Dermis microvascular lymphatic vessel endothelial cell (primary cell): ENCODE measurements at places on chromosomes 3 and 15. TPM values are rescaled to one million over a fixed set of nuclear protein-coding genes. Genes with fewer than 3 reads are reported as not detected.

Gene LPCAT4
- 2.3 and 3.3 TPM in 2 replicates for total RNA-seq

DNA sequence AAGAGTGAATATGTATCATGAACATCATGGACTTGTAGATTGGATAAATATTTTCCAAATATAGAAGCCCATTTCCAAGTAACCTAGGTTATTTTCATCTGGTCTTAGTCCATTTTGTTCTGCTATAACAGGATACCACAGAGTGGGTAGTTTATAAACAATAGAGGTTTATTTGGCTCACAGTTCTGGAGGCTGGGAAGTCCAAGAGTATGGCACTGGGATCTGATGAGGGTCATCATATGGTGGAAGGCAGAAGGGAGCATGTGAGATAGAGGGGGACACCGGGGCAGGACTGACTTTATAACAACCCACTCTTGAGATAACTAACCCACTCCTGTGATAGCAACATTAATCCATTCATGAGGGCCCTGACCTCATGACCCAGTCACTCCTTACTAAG, 9.4 kb upstream of the MGA start:
- no peak for DNase-seq

- no peak for DNase-seq
Observed at GRCh38 chr15:95522533-95522932, 808.0 kb upstream of the NR2F2 start.

DNA sequence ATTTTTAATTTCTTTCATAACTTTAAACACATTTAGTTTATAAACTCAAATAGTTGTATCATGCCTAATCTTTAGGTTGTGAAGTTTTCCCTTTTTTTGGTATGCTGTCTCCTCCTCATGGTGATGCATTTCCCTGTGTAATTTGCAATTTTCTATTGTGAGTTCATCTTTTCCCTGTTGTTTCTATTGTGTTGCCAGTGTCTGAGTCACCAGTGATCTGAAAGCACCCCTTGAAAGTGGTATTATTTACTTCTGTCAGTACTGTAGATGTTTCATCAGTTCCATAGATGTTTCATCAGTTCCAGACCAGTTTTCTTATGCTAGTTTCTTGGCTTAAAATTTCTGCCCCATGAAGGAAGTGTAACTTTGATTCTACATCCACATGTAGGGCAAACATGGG, 80.6 kb downstream of the OXSM start:
- DNase-seq = no peak

- DNase-seq = no peak
Observed at GRCh38 chr15:29252234-29252633, 17.4 kb downstream of the NSMCE3 start.

Gene INSYN1
- 0.13 and 0.51 TPM in 2 replicates for total RNA-seq

DNA sequence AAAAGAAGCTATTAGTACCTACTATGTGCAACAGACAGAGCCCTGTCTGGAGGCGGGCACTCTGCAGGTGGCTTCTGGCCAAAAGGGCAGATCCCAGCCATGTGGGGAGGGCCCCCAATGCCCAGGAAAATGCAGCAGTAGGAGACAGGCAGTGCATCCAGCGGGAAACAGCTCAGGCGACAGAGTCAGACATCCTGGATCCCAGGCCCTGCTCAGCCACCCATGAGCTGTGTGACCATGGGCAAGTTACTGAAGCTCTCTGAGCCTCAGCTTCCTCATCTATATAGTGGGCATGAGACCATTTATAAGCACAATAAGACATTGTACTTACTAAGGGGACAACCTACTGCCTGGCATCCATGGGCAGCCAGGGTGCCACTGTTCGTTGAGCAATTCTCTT, 25.8 kb downstream of the NUP210 start:
- DNase-seq = no peak

Gene SV2B
- total RNA-seq = 0.64 and 2.0 TPM in 2 replicates

DNA sequence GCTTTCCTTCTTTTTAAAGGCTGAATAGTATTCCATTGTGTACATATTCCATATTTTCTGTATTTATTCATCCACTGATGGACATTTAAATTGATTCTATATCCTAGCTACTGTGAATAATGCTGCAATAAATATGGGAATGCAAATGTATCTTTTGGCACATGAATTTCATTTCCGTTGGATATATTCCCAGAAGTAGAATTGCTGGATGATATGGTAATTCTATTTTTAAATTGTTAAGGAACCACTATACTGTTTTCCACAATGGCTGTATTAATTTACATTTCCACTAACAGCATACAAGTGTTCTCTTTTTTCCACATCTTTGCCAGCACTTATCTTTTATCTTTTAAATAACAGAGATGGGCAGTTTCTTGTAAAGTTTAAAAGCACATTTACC, 302.7 kb downstream of the CTNNB1 start:
- no peak for DNase-seq

GRCh38 chr15:60568301-60568742, 89.4 kb upstream of the ICE2 start:
- no peak for DNase-seq

Gene GNB5
- total RNA-seq = 30.9 and 49.3 TPM in 2 replicates

DNA sequence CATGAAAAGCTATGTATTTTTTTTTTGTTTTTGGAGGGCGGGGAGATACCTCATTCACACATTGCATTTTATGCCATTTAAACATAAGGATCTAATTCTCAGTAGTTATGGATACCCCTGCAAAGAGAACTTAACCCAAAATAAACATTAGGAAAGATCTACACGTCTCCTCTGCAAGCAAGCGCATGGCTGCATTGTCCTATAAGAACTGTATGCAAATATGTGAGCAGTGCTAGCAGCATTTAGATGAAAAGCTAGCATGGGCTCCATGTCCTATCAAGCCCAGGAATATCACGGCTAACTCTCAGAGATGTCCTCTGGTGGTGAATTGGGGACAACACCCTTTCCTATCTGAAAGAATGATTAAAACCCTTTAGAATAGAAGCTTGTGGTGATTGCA, 292.8 kb downstream of the MEX3B start:
- DNase-seq = no peak

DNA sequence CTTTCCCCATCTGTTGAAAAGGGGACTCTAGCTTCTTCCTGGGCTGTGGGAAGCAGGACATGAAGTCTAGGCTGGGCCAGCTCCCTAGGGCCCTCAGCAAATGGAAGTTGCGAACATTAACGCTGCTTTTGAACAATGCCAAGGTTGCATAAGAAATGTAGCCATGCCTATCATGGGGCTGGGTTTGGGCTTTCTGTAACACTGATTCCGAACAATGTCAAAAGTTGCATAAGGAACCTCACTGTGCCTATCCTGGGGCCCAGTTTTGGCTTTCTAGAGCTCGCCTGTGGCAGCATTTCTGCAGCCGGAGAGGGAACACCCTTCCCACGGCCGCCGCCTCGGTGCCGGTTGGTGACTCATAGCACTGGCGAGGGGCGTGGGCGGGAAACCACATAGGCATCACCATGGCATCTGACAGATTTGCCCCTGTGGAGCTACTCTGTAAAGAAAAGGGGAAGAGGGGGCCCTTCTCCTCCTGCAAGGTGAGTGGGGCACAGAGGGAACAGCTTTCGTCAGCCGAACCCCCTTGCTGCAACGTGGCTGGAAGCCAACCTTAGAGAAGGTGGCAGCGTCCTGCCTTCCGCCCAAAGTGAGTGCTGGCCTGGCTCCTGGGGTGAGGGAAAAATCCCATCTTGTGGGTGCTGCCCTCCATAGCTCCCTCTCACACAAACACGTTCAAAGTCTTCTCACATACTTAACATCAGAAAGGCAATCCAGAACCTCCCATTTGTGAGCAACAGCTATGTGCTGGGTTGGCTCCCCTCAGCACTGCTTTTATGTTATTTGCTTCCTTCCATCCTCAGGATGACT, 46.6 kb upstream of the ATP2B2 start:
- DNase-seq = no peak

DNA sequence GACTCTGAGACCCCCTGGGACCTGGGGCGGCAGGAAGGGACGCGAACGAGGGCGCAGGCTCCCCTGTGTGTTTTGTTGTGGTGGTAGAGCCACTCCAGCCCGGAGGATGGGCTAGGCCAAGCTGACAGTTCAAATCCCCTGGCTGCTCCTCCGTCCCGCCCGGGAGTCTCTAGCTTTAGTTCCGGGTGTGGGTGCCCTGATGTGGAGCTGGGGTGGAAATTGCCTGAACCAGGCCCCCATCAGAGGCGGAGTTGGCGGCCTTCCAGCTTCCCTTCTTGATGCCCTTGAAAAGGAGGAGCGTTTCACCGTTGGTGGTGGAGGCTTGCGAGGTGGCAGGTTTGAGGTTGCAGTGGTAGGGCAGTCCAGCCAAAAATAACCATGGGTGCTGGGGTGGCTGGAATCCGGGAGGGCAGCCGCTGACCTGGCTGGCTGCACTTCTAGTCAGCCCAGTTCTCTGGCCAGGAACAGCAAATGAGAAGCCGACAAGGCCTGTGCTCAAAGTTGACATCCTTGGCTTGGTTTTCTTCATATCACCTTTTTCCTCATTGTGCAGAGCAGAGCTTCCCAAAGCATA, 817 bp downstream of the CLK3 start:
- DNase-seq = peak; percentile 26

Gene GPR62
- total RNA-seq = under 0.01 TPM in 1 of 2 replicates, not detected in the other

- no peak for DNase-seq
Observed at GRCh38 chr3:23073724-23074305, 129.3 kb upstream of the UBE2E2 start.

- no peak for DNase-seq
Observed at GRCh38 chr3:56720849-56721248, 37.8 kb upstream of the TASOR start.

- DNase-seq = no peak
Observed at GRCh38 chr3:131485119-131485518, 17.7 kb downstream of the MRPL3 start.

DNA sequence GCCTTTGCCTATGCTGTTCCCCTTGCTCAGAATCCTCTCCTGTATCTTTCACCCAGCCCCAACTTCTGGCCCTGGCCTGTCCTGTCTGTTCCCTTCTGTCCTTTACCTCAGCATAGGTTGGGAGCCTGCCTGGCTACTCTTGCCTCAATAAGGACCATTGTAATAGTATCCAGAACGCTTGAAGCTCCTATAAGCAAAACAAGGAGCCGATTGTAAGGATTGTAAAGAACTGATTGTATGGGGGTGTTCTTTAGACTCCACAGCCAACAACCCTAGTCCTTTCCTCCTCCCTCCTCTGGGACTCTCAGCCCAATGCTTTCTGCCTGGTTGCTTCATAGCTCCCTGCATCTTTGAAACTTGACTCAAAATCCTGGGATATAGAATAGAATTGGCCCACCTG, 18.7 kb upstream of the RAD54L2 start:
- no peak for DNase-seq

Gene CKMT1B
- not detected in 2 replicates for total RNA-seq

GRCh38 chr3:149332771-149333170, 665 bp downstream of the TM4SF18 start:
- peak; percentile 65 for DNase-seq

- DNase-seq = peak; percentile 27
Observed at GRCh38 chr3:113405180-113405579, 36.1 kb downstream of the CFAP44 start.

DNA sequence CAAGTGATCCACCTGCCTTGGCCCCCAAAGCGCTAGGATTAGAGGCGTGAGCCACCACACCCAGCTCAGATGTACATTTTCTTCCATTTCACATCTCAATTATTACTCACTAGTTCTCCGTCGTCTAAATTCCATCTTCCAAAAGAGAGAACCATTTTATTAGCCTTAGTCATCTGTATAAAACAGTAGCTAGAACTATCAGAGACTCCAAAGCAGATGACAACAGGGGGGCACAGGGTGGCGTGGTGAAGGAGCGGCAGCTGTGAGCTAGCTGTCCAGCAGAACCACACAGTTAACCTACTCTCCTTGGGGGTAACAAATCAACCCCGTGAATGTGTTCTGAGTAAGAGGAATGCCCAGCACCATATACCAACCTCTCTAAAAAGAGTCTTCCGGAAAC, 7.1 kb downstream of the SLC25A20 start:
- DNase-seq = no peak

Gene TGM4
- total RNA-seq = 0.13 TPM in 2 replicates

GRCh38 chr3:162738784-162739183, 1242.2 kb downstream of the OTOL1 start:
- no peak for DNase-seq

Gene SCAMP5
- total RNA-seq = 13.1 and 18.1 TPM in 2 replicates

Gene PRR23C
- total RNA-seq = not detected in 2 replicates

GRCh38 chr3:12648384-12648959, 15.4 kb downstream of the RAF1 start:
- no peak for DNase-seq

DNA sequence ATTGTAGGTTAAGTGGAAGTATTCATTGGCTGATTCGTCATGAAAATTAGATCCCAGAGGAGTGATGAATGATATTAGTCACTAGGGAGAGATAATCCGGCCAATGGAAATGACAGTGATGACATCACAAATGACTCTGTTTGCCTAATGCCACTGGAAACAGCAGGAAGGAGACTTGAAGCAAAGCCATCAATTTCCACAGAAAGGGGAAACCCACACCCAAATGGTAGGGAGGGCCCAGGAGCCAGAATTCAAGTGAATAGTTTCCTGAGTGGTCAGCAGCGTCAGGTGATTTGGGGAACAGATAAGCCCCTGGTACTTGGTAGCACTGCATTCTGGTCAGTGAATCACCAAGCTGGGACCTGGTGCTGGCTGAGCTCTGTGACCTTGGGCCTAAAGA, 3.3 kb upstream of the ADAMTS9 start:
- peak; percentile 59 for DNase-seq

DNA sequence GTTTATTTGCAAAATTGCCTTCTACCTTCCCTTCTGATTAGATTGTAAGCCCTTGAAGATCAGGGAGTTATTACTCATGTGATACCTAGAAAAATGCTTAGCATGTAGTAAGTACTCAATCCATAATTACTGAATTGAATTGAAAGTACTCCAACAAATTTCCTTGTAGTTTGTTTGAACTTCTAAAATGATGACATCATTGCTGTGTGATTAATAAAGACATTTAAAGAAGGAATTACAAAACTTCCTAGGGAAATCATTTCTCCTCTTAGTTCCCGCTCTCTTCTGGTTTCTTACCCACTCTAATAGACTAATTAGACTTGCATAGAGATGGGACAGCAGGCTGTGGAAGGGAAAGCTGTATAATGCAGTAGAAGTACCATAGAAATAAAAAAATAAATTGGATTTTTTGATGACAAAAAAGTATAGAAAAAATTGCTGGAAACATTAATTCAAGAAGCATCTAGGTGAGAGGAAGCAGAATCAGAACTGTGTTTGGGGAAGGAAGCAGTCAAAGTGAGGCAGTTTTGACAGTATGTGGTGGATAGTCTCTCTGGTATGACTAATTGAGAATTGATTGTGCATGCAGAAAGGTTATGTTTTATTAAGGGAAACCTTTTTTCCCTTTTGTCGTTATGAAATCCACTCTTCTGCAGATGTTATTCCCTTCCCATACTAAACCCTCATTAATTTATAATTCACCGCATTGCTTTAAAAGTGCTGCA, 93.0 kb downstream of the ALCAM start:
- no peak for DNase-seq

GRCh38 chr3:194197981-194198695, 62.2 kb downstream of the HES1 start:
- DNase-seq = no peak

GRCh38 chr3:158453865-158454264, 117.1 kb upstream of the MLF1 start:
- no peak for DNase-seq

Gene CPN2
- total RNA-seq = not detected in 2 replicates
